ENCODE measurements at places on chromosomes 13 and 19.
A peak's percentile ranks its signal among the peaks of the same experiment; 100 is the strongest.

DNA sequence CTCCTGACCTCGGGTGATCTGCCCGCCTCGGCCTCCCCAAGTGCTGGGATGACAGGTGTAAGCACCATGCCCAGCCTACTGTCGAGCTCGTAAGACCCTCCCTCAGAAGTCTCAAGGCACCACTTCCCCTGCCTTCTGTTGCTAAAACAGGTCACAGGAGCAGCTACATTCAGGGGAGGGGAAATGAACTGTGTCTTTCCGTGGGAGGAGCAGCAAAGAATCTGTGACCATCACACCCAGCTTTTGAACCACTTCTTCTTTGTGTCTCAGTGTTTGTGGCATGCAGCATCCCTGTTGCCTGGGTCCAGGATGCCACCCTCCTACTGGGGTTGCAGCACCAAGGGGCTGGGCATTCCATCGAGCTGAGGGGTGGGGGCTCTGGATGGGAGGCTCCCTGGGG lies 7.7 kb upstream of the CSNK1G2 start:
- no peak for DNase-seq

- no peak for DNase-seq
Measured at GRCh38 chr19:55464662-55465054, at the start of gene C19orf85. Gene C19orf85, minus strand, starts transcription at chr19:55464751. Its CDS starts 197 bp downstream, at chr19:55464554.

GRCh38 chr19:14081797-14082674 lies 3.5 kb downstream of the C19orf67 start:
- peak; percentile 51 for DNase-seq

GRCh38 chr13:98342953-98343352 lies 165.9 kb upstream of the RNF113B start:
- no peak for DNase-seq

DNA sequence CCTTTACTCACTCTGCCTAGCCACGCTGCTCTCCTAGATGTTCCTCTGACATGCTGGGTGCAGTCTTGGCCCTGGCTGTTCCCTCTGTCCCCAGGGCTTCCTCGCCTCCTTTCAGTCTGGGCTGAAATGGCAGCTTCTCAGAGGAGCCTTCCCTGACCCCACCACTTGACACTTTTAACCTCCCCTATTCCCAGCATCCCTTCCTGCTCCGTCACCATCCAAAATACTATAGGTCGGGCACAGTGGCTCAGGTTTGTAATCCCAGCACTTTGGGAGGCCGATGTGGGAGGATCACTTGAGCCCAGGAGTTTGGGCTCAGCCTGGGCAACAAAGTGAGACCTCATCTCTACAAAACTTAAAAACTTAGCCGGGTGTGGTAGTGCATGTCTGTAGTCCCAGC lies 2.6 kb downstream of the FAM187B start:
- DNase-seq: no peak

DNA sequence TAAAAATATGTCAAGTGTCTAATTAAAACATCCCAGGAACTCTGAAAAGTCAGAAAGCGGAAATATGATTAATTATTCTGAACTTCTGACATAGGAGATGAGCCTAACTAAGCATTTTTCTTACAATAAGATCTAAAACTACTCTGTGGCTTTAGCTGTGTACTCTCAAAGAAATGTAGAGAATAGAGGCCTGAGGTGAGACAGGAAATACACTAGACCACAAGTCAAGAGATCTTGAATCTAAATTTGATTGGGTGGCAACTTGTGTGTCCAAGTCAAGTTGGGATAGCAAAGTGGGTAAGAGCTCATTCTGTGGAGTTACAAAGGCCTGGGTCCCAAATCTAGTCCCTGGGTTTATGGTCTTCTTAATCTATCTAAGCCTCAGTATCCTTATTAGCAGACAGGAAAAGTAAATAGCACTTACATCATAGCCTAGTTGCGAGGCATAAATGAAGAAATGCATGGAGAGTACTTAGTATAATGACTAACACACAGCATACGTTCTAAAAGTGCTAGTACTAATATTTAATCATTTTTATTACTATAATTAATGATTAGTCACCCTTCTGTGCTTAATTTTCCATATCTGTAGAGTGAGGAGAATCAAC lies 9.4 kb upstream of the LRRC63 start:
- DNase-seq: no peak
